ENCODE measurements at places on chromosomes 3 and 15. TPM values are rescaled to one million over a fixed set of nuclear protein-coding genes. Genes with fewer than 3 reads are reported as not detected.

CAND2 gene
- 13.7 TPM for total RNA-seq

VILL gene
- total RNA-seq = 46.4 TPM

CLDN11 gene
- total RNA-seq = 10.6 TPM

LRRC31 gene
- total RNA-seq = 0.78 TPM

HDC gene
- 5.6 TPM for total RNA-seq

STRA6 gene
- total RNA-seq = 50.9 TPM

DOCK3 gene
- total RNA-seq = 6.0 TPM

MYO5C gene
- 56.3 TPM for total RNA-seq

PRRT3 gene
- total RNA-seq = 3.5 TPM

ILDR1 gene
- 16.3 TPM for total RNA-seq

SNX22 gene
- 0.31 TPM for total RNA-seq

GALNT15 gene
- 15.5 TPM for total RNA-seq

MRPS25 gene
- total RNA-seq = 99.3 TPM

ARPIN gene
- 30.0 TPM for total RNA-seq

XCR1 gene
- 0.70 TPM for total RNA-seq

LRRC2 gene
- 0.81 TPM for total RNA-seq

AGBL1 gene
- total RNA-seq = not detected

RHO gene
- total RNA-seq = not detected

CLRN1 gene
- not detected for total RNA-seq

CCR2 gene
- 1.3 TPM for total RNA-seq

FOXB1 gene
- total RNA-seq = not detected

MYRIP gene
- 4.8 TPM for total RNA-seq

IGDCC3 gene
- 1.6 TPM for total RNA-seq

OR5K4 gene
- total RNA-seq = not detected

LINGO1 gene
- 1.7 TPM for total RNA-seq

SIDT1 gene
- 61.6 TPM for total RNA-seq

SHC4 gene
- total RNA-seq = 0.55 TPM

MUSTN1 gene
- 15.9 TPM for total RNA-seq

IL17RE gene
- 11.9 TPM for total RNA-seq

CORO2B gene
- total RNA-seq = 5.4 TPM

IQSEC1 gene
- total RNA-seq = 55.2 TPM

GXYLT2 gene
- total RNA-seq = 3.6 TPM

CFAP20DC gene
- total RNA-seq = 0.18 TPM

A4GNT gene
- total RNA-seq = not detected
